Left renal cortex interstitium (tissue), 4 donors: ENCODE measurements at places on chromosomes 11 and 22.

- DNase-seq: no peak
Measured at GRCh38 chr11:59918987-59919589, 19.1 kb upstream of the OOSP1 start.

DNA sequence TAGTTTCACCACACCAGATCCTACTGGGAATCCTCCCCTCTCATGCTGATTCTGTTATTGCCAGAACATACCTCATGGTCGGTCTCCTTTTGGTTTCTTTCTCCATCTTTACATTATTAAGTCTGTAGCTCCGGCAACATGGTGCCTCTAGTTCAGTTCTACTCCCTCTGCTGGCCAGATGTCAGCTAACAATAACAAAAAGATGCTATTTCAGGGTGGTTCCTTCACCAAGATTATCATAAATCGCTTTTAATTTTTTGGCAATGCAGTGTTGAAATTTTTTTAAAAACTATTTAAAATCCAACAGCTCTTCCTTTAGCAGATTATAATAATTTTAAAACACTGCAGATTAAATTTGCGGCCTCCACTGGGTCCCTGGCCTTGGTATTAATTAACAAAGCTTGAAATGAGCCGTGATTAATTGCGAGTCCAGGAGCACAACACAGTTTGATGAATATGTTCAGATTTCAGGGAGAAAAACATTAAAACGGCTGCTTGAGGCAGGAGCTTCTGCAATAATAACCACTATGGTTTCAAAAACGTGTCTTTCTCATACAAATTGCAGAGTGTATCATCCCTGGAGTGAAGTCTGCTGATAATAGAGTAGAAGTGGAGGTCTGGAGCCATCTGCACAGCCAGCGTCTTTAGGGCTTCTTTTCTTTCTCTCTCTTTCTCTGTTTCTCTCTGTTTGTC is 492.9 kb upstream of the KIRREL3 start:
- no peak for DNase-seq

GRCh38 chr22:42895541-42895981 is 38.5 kb upstream of the ARFGAP3 start:
- no peak for DNase-seq

DNA sequence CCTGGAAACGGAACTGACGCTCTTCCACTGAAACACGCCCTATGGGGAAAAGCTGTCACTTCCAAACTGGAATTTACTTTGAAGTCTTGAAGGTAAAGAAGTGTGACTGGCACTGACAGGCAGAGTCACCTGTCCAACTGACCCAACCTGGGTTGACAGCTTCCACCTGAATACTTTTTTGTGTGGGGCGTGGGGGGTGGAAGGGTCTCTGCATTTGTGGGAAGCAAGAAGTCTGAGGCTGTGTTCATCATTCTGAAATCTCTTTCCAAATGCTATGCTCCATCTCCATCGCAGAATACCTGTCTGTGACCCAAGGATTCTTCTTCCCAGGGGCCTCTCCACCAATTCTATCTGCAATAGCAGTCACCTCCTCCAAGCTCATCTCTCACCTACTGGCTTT is 7.8 kb downstream of the IFT27 start:
- no peak for DNase-seq

DNA sequence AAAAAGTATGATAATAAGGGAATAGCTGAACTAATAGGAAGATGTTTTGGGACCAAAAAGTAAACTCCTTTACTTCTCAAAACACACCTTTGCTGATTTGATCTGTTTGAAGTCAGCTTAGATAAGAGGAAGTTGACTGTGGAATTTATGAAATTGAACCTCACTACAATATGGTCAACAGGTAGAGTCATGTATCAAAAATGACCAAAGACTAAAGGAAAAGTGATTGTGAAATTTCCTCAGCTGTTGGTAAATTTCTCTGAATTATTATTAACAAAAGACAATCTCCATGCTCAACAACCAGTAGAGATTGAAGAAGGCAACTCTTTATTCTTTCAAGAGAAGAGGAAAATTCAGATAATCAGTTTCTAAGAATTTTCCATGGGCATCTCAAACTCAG is 826.5 kb downstream of the KCNA4 start:
- DNase-seq: no peak

- no peak for DNase-seq
Measured at GRCh38 chr22:37206118-37206840, 6.0 kb downstream of the SSTR3 start.

- no peak for DNase-seq
Measured at GRCh38 chr22:49642331-49642730, 185.3 kb downstream of the BRD1 start.

DNA sequence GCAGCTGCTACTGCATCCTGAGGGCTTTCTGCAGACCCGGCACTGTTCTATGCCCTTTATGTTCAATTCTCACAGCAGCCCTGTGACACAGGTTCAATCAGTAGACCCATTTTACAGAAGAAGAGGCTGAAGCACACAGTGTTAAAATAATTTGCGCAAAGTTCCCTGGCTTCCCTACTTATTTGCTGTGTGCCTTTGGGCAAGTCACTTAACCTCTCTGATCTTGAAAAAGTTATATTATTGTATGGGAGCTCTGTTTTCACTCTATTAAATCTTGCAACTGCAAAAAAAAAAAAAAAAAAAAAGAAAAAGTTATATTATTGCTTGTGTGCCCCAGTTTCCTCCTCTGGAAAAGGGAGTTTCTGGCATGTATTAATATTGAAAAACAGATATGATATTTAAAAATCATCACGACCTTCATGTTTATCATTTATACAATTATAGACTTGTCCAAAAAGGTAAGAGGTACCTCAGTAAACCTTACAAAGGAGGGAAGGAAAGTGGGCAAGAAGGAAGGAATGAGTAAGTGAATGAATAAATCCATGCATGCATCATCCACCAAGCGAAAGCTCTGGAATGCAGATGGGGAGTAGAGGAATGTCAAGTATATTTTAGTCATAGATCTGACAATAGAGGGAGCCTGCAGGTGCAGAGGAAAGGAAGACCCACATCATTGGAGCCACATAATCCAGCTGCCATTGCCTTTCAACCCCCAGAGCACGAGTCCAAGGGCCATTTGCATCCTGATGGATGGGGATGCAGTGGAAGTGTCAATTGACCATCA is 21.2 kb upstream of the ISX start:
- no peak for DNase-seq

DNA sequence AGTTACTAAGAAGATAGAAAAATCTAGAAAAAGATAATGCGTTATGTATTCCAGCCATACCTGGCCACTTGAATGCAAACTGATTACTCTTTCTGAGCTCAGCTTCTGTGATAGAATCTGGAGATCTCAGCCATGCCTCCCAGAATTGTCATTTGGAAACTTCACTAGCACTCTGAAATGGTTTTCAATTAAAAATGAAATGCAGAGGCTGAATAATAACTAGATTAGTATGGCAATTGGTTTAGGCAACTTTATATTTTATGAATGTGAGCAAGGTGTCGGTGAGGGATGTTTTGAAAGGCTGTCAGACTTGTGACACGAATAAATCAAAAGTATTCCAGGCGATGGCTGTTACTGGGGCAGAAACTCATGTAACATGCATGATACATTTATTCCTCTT is 128.8 kb upstream of the SORL1-AS1 start:
- no peak for DNase-seq

GRCh38 chr11:110524238-110524637 is 94.5 kb downstream of the FDX1 start:
- no peak for DNase-seq

DNA sequence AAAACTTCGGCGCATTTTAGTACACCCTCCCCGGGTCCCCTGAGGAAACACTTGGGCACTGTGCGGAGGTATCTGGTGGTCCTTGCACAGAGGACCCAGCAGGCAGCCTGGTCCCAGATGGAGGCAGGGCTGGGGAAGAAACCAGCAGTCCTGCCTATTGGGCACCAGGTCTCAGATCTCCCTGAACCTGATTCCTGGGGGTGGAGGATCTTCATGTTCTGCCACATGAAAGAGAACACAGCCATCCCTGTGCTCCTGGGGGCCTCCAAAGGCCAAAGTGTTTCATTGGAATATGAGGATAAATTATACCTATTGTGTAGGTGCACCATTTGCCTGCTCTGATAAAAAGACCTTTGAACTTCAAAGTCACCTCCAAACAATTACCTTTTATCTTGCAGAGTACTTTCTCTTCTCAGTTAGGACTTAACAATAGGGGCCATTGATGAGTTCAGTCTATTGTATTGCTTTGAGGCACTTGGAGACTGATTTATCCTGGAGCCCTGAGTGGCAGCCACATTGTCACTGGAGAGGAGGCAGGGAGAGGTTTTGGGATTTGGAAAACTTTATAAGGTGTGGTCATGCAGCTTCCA is 1.8 kb downstream of the RCN1 start:
- DNase-seq: no peak

- DNase-seq: no peak
Measured at GRCh38 chr11:2768471-2769408, 68.9 kb upstream of the KCNQ1OT1 start.

DNA sequence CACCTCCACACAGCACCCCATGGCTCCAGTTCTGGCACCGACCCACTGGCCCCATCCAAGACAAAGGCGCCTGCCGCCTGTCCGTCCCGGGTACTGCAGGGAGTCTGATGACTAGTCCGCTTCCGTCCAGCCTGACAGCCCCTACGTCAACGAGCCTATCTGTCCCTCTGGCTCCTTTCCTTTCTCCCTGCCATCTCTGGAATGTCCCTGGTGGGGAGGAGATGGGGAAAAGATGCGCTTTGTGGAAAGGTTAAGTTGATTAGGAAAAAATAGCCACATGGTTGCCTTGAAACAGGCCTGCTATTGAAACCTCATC is 10.4 kb downstream of the PDGFB start:
- DNase-seq: no peak

GRCh38 chr11:121508449-121508848 is 55.7 kb upstream of the SORL1-AS1 start:
- no peak for DNase-seq

DNA sequence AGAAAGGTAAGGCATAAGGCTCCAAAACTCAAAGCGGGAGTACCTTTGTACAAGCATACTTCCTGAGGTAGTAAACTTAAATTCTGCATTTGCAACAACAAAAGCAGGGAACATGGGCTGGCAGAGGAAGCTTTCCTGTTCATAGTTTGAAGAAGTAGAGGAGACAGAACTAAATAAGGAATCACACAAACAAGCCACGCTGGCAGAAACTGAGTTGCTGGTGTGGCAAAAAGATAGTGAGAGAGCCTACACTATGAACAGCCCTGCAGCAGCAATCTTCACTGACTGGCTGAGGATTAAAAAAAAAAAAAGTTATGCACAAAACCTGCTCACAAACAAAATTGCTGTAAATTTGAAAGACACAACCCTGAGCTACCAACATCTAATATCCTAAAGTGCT is 46.5 kb downstream of the FCHSD2 start:
- no peak for DNase-seq

GRCh38 chr11:69238573-69239351 is 55.2 kb upstream of the MYEOV start:
- no peak for DNase-seq

DNA sequence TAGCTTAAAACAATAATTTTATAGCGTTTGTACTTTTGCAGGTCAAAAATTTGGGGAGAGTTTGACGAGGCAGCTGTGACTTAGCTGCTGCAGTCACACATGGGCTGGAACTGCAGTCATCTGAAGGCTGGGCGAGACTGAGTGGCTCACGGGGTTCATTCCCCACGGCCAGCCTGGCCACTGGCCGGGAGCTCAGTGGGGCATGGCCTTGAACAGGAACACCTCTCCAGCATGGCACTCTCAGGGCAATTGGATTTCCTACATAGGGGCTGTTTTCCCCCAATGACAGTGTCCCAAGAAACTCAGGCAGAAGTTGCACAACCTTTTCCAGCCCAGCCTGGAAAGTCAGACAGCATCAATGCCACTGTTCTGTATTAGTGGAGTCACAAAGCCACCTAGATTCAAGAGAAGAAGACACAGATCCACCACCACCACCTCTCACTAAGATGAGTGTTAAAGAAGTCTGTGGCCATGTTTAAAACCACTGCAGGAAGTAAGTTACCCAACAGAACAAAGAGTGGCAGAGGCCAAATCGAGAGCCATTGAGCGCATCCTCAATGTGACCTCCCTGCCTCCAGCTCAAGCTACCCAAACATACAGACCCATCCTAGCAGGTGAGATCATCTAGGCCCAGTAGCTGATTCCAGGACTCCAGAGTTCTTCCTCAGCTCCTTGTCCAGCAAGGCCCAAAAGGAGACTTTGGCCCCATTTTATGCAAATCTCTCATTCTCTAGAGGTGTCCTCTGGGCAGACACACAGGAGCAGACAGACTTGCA is 618.7 kb upstream of the CADM1 start:
- no peak for DNase-seq

DNA sequence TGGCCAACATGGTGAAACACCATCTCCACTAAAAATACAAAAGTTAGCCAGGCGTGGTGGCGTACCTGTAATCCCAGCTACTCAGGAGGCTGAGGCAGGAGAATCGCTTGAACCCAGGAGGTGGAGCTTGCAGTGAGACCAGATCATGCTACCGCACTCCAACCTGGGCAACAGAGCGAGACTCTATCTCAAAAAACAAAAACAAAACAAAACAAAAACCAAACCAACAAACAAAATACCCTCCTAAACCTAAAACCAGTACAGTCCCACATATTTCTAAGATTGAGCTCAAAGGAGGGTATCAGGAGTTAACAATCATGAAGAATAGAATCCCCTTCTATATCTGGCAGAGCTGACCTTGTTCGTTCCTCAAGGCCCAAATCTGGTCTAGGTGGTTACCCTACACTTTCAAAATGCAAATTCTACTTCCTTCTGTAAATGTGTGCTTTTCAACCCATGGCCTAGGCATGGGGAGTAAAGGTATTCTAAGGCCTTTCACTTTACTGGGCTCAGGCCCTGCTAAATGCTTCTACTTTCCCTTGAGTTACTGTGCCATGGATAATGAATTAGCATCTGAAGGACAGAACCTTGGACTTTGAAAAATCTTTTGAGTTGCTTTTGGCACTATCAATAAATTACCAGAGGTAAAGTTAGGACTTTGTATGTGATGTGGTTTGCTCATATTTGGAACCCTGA is 10.4 kb upstream of the PPP2R1B start:
- DNase-seq: no peak

DNA sequence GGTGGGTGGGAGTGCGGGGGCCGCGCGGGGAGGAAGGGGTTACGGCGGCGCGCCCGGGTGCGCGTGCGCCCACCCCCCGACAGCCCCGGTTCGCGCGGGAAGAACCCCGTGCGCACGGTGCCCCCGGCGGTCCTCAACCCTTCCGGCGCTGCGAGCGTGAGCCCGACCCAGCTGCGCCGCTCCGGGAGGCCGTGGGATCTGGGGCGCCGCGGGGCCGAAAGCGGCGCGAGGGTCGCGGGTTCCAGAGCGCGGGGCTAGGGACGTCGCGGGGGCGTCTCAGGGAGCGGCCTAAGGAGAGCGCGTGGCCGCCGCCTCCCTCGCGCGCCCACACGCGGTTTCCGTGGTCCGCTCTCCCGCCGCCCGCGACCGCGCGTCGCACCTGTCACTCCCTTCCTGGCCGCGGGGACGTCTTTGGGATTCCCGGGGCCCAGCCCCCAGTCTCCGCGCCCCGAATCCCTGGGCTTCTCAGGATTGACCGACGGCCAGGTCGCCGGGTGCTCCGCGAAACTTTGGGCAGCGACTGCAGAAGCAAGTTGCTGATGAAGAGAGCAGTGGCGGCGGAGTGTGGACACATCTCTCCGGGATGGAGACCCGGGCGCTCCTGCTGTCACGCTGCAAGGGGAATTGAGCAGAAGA is 582 bp downstream of the SREBF2 start:
- DNase-seq: no peak

- DNase-seq: no peak
Measured at GRCh38 chr22:19129871-19130270, 1.2 kb upstream of the TSSK2 start.

- no peak for DNase-seq
Measured at GRCh38 chr22:31730344-31730711, 19.6 kb downstream of the PRR14L start.
